Tibial nerve (tissue), 4 donors: ENCODE measurements at places on chromosomes 6 and 20.

GRCh38 chr20:58638467-58639181 lies 12.5 kb upstream of the STX16 start:
- no peak for DNase-seq

GRCh38 chr20:1800777-1801176 lies 94.4 kb upstream of the SIRPA start:
- no peak for DNase-seq

- no peak for DNase-seq
Observed at GRCh38 chr6:37490536-37491170, 9.0 kb downstream of the CCDC167 start.

DNA sequence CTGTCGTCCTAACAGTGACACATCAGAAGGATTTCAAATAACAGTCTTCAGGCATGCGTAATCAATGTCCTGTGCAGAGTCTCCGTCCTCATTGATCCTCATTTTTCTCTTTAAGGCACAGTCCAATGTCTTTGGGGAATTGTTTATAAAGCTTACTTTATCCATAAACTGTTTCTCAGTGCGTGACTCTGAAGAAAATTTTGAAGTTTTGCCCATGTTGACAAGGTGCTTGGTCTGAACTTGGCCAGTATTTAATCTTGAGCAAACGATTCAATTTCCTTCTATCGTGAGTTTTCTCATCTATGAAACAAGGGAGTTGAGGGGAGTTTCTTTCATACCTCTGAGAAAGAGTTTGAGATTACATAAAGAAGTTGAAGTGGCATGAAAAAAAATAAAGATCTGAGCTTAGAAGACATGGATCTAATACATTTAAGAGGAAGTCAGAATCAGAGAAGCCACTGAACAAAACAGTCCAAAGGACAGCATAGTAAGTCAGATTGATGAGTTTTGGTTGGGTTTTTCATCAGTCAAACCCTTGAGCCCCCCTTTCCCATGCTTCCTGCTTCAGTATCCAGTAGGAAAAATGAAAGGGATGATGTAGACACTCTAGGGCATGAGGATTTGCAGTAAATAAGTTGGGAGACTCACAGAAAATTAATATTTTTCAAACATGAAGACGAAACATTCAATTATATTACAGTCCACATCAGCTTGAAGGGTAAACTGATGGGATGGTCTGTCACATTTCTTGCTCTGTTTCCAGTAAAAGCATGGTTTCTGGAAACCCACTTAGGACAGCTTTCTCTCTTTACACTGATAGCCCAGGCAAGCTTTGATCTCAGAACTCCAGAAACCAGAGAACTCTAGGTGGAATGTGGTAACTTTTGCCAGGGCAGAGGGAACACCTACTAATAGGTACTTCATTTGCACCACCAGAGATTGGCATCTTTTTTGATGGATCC lies 8.1 kb downstream of the EDN1 start:
- DNase-seq: no peak

DNA sequence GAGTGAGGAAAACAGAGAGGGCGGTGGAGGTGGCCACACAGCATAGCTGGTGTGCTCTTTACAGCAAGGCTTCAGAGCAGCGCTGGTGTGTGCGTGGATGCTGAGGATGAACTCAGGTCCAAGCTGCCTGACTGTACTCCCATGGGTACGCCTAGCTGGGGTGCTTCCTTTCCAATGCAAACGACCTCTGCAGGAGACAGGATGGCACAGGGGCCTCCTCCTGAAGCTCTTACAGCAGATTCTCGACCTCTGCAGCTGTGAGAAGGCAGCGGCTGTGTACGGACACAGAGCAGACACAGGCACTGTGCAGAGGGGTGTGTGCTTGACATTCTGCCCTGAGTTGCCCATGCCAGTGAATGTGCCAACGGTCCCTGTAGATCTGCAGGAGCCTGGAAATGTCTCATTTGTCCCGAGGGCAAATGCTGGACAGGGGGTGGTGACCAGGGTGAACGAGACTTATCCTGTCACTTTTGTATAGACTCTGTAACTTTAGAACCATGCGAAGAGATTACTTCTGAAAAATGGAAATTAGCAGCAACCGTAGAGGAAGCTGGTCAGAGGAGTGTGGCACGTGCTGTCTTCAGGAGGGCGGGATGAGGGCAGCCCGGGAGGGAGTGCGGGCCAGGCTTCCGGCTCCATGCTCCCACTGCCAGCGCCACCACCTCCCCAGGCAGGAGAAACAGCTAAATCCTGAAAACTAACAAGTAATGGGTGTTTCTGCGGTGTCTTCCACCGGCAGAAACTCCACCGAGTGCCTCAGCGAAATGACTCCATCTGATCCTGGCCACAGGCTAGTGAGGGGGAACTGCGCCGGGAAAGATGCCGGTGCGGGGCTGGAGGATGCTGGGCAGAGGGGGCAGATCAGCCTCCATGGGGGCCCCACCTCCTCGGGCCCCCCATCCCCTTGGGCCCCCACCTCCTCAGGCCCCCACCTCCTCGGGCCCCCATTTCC lies 120.9 kb upstream of the RPS6KA2 start:
- DNase-seq: no peak

DNA sequence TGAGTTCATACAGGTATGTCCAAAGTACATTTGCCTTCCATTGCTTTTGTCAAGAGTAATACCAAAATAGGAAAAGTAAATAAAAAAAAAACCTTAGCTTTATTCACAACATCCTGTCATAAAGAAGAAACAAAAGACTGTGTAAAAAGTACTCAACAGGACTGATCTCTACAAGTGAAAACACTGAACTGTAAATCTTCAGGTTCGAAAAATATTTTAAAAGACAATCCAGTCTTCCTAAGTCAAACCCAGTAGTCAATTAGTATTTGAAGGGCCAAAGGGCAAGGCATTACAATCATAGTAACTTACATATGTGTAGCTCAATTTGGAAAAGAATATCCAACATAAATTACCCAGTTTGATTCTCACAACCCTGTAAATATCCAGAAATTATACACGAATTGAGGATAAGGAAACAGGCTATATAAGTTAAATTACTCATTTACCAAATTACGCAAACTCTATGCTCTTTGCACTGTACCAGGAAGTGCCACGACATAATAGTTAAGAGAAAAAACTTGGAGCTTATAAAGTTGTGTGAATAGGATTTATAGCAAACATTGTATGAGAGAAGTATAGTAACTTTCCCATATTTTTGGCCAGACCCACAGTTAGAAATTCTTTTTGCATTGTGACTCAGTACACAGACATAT lies 21.2 kb downstream of the PTPRK start:
- no peak for DNase-seq

GRCh38 chr6:3912361-3913076 lies 63.3 kb downstream of the FAM50B start:
- no peak for DNase-seq

GRCh38 chr6:91751526-91751925 lies 1164.7 kb upstream of the MAP3K7 start:
- DNase-seq: no peak

- DNase-seq: no peak
Observed at GRCh38 chr6:137432054-137432611, 62.1 kb downstream of the OLIG3 start.

- no peak for DNase-seq
Observed at GRCh38 chr6:146943664-146944063, 260.6 kb upstream of the STXBP5 start.

DNA sequence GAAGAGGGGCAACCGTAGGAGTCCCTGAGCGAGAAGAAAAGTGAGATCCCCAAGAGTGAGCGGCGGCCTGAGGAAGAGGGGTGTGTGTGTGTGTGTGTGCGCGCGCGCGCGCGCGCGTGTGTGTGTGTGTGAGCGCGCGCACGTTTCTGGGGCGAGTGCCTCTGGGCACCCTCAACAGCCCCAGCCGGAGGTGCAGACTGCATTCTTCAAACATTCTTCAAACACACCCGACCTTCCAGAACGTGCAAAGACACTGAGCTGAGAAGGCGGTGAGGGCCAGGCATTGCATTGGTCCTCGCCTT lies 76.2 kb upstream of the FOXP4 start:
- peak; percentile 20 for DNase-seq

DNA sequence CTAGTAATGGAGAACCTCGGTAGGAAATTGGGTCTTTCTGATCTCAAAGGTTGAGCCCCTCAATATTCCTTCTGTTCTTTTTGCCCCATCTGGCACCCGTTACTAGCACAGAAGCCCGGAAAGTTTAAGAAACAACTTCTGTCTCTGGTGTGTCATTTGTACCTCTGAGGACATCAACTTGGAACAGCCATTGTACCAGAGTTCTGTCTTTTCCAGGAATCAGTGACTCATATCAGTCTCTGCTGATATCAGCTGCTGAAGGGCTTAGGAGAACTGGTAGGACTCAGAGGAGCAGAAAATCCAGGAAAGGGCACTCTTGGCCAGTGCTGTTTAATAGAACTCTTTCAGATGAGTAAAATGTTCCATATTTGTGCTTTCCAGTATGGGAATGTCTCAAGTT lies 78.3 kb upstream of the CHD6 start:
- DNase-seq: no peak

DNA sequence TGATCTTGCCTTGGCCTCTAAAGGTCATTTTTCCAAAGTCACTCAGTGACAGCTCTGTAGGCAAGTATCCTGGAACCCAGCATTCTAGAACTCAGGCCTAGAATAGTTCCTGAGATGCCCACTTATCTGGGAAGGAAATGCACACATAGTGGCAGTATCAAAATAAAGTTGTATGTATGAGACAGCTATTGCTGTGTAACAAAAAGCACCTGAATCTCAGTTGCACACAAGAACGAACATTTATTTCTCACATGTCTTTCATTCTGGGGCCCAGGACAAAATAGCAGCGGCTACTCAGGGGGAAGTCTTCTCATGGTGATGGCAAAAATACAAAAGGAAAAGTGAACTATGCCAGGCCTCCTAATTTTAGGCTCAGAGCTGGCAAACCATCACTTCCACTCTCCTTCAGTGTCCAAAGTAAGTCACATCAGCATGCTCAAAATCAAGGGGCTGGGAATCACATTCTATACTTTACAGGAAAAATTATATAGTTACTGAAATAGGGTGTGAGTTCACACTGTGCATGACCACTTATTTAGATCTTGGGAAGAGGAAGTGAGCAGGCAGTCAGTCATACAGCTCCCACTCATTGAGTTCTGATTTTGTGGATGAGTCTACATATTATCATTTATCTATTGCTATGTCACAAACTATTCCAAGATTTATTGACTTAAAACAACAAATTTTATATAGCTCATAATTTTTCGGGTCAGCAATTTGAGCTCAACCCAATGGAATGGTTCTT lies 133.7 kb upstream of the RIN2 start:
- no peak for DNase-seq

GRCh38 chr20:64080013-64080812 lies at the start of gene OPRL1:
TSS of gene OPRL1 (plus strand) at chr20:64080082. CDS start at chr20:64092721, 12,639 bp downstream.
- no peak for DNase-seq

DNA sequence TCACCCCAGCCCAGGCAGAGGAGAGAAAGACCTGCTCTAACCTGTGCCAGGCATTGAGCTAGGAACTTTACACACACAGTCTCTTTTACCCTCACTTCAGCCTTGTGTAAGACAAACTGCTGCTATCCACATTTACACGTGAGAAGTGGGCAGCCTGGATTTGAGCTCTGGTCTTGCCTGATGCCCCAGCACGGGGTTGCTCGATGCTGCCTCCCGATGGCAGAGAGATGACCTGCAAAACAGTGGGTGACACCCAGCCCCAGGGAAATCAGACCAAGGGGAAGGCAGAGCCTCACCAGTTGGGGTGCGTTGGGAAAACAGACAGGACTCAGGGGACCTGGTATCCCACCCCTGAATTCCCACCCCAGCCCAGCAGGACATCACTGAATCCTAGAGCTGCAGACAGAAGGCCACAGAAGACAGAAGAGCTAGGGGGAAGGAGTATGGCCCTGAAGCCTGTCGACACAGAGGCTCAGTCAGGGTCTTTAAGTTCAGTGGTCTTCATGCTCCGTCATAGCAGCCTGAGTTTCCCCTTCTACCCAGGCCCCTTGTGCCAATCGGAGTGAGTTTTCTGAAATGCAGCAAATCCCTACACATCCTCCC lies 990 bp downstream of the BPI start:
- no peak for DNase-seq

DNA sequence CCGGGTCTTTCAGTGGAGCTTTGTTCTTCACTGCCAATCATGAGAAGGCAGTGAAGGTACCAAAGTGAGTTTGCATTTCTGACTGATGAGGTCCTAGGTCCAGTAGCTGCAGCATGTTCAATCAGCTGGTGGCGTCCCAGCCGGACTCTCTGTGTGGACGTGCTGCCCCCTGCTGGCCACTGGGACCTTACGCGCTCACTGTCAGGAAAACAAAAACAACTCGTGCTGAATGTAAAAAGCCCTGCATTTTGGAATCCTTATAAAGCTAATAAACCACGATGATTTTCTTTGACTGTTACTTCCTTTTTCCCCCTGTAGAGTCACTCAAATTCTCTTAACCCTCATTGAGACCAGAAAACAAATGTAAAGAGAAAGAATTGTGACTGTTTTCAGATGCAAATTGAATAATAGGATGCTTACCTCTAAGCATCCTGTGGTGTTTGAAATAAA lies 4.9 kb upstream of the CD24 start:
- DNase-seq: peak; percentile 68

- no peak for DNase-seq
Observed at GRCh38 chr6:30542404-30542725, 13.9 kb downstream of the GNL1 start.

DNA sequence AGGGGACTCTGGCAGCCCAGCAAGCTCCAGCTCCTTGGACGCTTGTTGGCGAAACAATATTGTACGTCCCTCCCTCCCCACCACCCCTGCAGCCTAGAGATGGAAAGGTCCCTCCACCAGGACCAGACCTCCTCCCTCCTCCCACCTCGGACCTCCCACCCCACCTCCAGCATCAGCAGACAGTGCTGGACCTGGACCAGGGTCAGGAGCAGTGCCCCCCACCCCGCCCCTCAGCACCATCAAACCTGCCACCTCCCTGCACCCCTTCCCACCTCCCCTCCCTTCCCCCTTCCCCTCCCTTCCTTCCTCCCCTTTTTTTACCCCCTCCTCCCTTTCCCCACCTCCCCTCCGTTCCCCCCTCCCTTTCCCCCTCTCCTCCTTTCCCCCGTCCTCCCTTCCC lies 98.4 kb downstream of the TAF4 start:
- DNase-seq: no peak

- no peak for DNase-seq
Observed at GRCh38 chr20:57788936-57789613, 79.3 kb upstream of the PMEPA1 start.

GRCh38 chr6:41909727-41910126 lies 11.2 kb downstream of the MED20 start:
- DNase-seq: no peak

- peak; percentile 53 for DNase-seq
Observed at GRCh38 chr6:134826889-134827737, 122.8 kb downstream of the ALDH8A1 start.

DNA sequence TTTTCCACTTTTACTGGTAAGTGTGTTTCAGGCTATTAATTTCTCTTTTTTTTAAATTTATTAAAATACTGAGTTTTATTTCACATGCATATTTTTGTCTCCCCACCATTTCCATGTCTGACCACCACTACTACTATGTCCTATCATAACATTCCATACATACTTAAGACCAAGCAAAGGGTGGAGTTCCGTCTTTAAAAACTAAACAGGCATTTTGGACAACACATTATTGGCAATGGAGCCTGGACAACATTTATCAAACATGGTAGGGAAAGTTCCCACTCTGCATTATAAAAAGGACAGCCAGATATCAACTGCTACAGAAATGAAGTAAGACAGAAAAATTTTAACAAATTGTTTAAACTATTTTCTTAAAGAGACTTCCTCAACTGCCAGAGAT lies 91.9 kb downstream of the LMBRD1 start:
- no peak for DNase-seq
